Stimulated activated CD4-positive, alpha-beta T cell treated with anti-CD3 and anti-CD28 coated beads, Interleukin-12 subunit alpha, Interleukin-12 subunit beta, amount 100 ng/mL, for 48 hours (primary cell): ENCODE measurements at places on chromosomes 2 and 18.

- no peak for DNase-seq
Observed at GRCh38 chr18:39748727-39749126, 2183.1 kb upstream of the CELF4 start.

DNA sequence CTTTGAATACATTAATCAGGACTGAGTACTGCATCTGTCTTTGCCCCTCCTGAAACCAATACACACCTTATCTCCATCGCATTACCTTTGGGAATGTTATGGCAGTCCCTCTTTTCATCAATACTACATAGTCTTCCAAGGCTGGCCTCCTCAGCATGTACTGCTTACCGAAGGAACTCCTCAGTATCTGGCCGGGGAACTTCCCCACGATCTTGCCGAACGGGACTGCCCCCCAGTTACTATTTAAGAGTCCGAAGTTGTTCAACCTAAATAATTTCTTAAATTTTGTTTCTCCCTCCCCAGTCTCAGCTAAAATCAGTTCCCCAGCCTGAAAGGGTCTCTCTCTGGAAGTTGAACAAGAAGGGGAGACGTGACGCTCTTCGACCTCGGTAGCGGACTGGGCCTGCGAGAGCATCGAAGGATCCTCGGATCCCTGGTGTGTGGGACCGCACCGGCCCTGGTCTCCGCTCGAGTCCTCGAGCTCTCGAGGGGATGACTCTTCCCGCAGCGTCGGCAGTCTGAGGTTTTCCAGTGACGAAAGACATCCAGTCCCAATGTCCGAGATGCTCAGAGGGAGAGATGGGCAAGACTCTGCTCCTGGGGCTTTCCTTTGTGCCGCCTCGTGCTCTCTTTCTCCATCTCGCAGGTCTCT, 489 bp downstream of the TRMT61B start:
- DNase-seq = peak; percentile 3

DNA sequence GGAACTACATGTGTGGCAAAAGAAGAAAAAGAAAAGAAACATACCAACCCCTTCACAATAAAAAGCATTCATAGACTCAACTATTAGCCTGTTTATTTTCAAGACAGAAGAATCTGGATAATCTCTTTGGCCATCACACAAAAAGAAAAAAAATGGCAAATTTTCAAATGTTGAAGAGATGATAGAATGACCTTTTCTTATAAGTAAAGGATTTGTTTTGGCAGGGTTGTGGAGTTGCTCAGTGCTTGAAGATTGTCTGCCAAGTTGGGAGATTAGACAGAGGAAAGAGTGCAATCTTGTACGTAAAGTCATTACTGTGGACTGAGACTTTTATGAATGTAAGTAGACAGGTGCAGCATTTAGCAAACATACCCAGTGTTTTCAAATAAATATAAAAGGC, 18.5 kb upstream of the FAM171B start:
- DNase-seq = no peak

DNA sequence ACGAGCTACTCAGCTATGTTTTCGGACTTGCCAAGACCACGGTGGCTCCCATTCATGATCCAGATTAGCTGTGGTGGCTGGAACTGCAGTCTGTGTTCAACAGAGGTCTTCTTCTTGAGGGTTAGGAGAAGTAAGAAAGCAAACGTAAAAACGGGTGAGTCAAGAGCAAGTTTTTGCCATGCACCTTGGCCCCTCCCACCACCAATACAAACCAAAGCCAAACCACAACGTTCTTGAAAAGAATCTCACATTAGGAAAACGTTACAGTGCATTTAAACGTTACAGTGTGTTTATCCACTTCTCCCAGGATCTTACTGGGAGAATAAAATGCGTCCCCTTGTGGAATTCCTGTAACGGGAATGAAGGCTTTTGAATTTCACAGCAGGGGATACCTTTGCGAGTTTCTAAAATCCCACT, 725 bp downstream of the FBXO48 start:
- peak; percentile 30 for DNase-seq

DNA sequence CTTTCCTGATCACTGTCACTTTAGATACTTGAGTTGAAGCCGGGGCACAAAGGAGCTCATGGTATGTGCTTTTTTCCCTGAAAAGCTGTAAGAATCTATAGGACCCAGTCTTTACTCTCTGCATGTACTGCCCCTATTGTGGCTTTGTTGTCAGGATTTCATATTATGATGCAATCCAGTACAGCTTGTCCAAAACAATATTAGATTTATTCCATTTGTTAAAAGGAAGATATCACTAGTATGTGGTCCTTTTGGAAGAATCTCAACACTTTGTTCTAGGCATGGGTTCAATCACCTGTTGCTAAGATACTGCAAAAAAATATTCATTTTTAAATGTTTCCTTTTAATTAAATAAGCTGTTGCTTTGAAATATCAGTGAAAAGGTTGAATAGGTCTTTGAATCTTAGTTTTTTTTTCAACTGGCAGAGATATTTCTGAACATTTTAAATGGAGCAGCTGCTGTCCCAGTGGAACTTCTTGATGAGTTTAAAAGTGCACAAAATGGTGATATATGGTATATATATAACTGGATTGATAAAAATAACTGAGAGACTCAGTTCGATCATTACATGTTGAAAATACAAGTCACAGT, 256.6 kb upstream of the NT5C1B start:
- no peak for DNase-seq

DNA sequence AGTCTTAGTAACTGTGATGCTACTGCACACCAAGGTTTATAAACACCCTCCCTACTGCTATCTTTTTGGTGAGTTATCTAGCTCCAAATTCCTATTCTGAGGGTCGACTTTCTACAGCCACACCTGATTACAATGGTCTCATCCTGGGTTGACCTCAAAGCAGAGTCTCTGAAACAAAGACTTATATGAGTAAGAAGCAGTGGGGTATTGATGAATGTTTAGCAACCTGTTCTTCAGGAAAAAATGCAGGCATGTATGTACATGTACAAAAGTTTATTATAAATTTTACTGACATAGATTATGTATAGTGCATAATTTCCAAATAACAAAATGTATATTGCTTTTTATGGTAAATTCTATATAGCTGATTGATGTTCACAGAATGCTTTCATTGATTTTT, 51.6 kb upstream of the FMNL2 start:
- DNase-seq = no peak

- no peak for DNase-seq
Observed at GRCh38 chr2:2270808-2271415, 60.2 kb downstream of the MYT1L start.

- no peak for DNase-seq
Observed at GRCh38 chr2:221610255-221610654, 38.2 kb upstream of the EPHA4 start.

DNA sequence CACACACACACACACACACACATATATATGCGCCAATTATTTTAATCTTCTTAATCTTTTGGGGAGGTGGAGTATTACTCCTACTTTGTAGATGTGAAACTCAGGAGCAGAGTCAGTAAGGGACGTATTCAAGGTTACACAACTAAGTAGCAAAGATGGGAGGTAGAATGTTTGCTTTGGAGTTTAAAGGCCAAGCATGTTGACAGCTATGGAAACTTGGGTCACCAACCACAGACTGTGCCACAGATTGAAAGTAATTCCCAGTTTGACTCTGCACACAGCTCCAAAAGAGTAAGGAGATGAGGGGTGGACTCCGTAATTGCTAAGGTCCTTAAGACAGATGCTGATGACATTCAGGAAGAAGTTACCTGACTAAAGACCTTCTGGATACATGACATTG, 124.8 kb upstream of the ITGB6 start:
- no peak for DNase-seq

DNA sequence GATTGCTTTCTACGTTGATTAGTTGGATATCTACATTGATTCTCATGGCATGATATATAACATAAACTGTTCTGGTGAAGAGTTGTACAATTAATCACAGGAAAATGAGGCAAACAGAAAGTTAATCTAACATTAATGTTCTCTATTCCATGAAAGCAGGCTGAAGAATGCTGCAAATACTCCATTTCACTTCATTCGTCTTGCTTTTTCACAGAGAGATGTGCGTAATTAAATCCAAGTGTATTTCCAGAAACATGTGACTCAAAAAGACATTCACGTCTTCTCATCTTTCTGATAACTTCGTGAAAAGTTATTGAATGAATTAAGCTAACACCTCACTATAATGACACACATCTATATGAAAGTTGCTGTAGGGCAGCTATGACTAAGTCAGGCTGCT, 1471.5 kb downstream of the DPP10 start:
- DNase-seq = no peak

DNA sequence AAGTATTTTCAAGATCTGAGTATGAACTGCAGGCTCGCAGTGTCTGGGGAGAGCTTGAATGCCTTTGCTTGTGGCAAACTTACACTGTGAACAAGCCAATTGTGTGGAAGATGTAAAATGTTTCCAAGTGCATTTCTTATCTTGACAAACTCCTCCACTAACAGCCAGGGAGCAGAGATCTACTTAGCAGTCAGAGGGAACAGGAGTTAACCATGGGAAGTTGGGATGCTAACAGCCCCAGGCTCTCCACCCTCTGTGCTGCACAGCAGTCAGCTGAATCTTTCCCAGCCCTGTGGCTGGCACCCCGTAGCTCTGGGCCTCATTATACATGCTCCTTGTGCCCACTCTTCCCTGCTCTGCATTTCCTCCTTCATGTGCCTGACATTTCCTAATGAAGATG, 450.2 kb downstream of the TSN start:
- DNase-seq = no peak

DNA sequence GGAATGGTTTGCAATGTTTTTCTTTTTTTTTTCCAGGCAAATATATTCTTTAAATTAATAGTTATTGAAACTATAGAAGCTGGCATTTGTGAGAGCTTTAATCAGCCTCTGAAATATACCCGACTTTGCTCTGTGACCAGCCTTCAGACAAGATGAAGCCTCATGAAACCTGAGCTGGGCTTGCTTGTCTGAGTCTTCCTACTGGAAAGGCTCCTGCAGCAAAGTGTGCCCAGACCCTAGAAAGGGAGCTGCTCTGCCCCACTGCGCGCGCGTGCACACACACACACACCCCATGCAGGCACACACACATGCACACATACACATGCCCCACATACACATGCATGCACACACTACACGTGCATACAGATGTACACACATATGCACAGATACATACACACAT, 203.3 kb upstream of the NT5C1B start:
- DNase-seq = no peak

DNA sequence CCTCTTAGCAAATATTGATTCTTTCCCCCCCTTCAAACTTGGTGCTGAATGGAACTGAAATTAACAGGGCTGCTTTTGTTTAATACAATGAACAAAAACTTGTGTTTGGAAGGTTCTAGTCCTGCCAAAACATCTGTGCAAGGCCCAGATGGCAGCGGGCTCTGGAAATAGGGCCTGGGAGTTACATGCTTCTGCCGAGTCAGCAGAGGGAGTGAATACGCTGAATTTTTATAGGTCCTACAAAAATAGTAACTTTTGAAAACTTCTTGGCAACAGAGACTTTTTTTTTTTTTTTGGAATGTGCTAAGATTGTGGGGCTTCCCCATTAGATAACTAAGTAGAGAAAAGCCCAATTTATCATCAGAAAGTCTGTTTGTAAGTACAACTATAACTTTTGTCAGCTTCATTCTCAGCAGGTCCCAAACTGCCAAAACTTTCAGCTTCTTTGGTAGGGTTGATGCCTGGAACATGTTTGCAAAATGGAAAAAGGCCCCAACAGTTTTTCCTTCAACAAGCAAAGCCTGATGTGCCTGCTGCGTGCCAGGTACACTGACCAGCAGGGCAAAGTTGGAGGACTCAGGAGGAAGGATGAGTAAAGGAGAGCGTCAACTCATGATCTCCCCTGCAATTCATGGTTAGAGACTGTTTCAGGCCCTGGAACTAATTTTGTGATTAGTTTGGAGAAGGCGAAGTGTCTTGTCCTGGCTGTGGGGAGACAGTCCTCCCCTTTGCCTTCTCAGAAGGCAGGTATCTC, 45.1 kb upstream of the HDAC4 start:
- no peak for DNase-seq

GRCh38 chr2:3168230-3168891, 209.3 kb downstream of the EIPR1 start:
- no peak for DNase-seq

DNA sequence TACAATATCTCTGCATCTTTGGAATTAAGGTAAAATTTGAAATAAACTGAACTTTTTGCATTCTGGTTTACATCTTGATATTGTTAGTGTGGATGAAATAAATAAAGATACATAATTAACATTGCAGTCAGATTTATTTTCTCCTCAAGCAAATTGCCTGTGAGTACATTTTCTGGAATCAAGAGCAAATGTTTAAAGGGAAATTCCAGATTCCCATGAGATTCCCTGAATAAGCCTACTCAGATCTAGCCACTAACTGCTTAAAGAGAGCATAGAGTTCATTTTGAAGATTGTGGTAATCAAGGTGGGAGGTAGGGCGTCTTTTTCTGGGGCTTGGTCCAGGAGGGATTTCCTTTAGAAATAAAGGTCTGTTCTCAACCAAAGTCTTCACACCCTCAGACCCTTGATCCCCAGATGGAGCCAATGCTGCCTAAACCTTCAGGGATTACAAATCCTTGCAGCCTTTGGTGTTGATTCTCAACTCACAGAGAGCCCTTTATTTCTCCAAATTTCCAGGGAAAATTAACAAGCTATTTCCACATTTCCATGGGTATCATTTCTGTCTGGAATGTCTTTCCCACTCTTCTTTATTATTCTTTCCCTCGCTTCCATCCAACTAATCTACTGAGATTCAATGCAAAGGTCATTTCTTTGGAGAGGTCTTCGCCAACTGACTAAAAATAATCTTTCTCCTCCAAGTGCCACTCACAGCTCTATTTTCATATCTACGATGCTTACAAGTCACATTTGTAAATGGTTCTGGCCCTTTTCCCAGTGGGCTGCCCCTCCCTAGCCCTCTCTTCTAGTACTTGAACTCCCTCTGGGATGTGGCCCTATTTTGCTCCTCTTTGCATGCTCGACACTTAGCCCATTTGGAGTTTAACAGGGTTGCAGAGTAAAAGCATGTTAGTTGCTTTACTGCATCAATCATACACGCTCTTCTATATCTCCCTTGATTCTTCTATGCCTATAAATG, 79.8 kb upstream of the SPATS2L start:
- DNase-seq = no peak

- DNase-seq = no peak
Observed at GRCh38 chr2:120241684-120242083, 11.0 kb upstream of the RALB start.

GRCh38 chr18:3664563-3665178, 214.7 kb downstream of the TGIF1 start:
- no peak for DNase-seq

- DNase-seq = no peak
Observed at GRCh38 chr18:37282386-37283037, 283.1 kb downstream of the CELF4 start.
